KBM-7 (cell line): ENCODE measurements at places on chromosomes 16 and 17.

- DNase-seq, result no peak
Measured at GRCh38 chr17:75810216-75810615, 25.6 kb downstream of the UNK start.

DNA sequence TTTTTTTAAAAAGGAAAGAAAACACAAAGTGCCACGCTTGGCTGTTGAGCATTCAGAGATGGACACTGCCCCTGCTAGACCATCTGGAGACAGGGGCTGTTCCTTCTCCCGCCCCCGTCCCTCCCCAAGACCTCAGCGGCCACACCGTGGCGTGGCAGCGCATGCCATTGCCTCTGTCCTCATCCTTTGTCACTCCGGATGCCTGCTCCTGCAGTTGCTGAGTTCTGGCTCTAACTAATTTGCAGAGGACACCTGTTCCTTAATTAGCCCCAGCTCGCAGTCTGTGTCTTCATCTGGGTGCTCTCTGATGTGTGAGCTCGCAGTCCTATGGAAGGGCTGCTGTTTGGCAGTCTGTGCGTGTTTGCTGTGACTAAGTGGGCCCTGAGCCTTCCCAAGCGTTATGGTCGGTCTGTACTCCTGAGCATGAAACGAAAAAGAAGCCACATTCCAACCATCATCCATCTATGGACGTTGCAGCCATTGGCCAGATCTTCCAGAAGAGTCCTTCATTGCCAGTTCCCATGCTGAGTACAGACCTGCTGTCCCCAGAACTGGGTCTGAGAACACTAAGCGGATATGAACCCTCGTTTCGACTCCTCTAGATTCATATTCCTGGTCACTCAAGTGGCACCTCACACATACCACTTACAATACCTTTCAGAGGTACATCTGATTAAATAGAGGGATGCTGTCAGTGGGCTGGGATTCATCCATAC lies 40.9 kb upstream of the NAT9 start:
- DNase-seq, result no peak

DNA sequence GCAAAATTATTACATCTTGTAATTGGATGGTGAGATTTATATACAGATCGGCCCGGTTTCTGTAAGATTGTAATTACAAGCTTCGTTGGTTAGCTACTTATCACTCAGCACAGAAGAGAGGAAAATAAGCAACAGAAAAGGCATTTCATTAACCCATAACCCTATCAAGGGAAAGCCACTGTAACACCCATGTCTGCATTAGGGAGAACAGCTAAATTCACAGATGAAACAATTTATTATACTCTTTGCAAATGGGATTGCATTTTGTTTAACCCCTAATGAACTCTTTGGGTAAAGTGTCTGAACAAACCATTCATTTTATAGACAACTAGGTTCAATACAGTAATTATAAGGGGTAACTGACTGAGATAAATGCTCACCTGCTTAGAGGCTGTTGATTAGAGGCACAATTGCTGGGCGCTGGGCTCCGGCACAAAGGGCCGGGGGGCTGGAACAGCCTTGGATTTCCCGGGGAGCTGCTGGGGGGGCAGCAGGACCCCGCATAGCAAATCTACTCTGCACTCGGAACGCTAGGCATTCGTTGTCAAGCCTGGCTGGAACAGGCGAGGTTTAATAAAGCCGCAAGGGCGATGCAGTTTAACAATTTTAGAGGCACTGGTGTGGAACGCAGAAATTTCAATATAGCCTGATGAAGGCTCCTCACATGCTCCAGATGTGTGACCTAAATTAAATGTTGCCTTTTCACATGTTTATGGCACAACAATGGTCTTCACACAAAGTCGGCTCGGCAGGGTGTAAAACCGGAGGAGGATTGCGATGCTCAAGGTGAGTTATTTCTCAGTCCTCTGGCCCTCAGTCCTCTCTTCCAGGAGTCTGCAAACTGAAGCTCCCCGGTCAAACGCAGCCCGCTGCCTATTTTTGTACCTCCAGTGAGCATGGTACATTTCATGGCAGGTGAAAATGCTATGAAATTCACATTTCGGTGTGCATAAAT lies 134.0 kb upstream of the IRX6 start:
- DNase-seq, result no peak

DNA sequence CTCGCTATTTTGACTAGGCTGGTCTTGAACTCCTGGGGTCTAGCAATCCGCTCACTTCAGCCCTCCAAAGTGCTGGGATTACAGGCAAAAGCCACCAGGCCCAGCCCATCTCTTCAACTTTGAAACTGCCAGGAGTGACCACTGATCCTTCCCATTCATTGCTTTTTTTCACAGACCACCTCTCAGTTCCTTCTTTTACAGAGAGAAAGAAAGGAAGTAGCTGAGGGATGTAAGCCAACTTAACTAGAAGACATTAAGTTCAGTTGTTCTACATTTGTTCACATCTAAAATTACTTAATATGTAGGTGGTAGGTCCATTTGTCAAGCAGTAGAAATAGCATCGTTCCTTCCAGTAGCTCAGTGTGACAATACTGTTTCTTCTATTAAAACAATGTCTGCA lies 219.8 kb downstream of the STX8 start:
- DNase-seq, result peak; percentile 18

DNA sequence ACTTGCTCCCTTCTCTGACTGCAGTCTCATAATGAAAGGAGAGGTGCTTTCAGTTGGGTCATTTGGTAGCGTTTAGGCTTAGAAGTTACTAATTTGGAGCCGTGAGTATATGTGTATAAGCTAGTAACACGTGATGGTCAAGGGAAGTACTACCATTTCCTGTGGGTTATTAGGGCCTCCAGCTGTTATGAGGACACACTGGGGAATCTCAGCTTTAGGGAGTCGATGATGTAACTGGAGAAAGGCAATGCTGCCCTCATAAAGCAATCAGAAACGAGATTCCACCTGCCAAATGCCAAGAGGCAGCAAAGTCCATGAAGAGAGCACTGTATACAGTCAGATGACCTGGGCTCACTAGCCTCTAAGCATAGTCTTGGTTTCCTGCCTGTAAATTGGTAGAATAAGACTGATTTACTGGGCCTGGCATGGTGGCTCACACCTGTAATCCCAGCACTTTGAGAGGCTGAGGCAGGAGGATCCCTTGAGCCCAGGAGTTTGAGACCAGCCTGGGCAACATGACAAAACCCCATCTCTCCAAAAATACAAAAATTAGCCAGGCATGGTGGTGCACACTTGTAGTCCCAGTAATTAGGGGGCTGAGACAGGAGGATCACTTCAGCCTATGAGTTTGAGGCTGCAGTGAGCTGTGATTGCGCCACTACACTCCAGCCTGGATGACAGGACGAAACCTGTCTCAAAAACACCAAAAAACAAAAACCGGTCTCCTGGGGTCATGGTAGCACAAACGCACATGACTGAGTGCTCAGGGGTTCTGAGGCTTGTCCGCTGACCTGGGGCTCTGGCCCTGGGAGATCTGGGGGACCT lies 53.0 kb downstream of the SF3B3 start:
- peak; percentile 31 for DNase-seq

DNA sequence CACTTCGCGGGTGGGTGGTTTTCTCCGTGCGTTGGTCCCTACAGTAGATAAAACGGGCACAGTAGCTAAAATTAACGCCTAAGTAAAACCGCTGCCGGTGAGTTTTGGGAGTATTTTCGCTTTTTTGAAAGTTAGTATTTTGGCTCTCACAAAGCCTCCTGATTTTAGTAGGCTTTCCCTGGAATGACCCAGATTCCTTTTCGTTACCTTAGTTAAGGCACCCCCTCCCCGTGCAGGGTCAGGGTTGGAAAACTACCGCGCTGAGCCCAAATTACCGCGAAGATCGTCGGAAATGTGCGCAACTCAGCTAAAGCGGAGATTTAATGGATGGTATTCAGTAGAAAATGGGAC lies 28.3 kb upstream of the ST6GALNAC1 start:
- no peak for DNase-seq

DNA sequence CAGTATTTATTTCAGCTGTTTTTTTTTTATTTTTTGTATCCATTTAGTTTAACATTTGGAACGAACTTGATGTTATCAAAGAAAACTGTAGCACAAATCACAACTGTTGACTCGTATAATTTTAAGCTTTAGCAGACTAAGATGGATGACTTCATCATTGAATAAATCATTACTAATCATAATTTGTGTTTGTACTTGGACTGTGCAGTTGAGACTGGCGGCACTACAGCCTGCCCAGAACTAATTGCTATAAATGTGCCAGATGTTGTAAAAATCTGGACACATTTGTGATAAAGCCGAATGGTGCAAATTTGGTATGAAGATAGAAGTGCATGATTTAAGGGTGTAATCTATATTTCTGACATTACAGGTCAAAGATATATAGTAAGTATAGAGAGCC lies 897.7 kb upstream of the CDH8 start:
- DNase-seq, result no peak

DNA sequence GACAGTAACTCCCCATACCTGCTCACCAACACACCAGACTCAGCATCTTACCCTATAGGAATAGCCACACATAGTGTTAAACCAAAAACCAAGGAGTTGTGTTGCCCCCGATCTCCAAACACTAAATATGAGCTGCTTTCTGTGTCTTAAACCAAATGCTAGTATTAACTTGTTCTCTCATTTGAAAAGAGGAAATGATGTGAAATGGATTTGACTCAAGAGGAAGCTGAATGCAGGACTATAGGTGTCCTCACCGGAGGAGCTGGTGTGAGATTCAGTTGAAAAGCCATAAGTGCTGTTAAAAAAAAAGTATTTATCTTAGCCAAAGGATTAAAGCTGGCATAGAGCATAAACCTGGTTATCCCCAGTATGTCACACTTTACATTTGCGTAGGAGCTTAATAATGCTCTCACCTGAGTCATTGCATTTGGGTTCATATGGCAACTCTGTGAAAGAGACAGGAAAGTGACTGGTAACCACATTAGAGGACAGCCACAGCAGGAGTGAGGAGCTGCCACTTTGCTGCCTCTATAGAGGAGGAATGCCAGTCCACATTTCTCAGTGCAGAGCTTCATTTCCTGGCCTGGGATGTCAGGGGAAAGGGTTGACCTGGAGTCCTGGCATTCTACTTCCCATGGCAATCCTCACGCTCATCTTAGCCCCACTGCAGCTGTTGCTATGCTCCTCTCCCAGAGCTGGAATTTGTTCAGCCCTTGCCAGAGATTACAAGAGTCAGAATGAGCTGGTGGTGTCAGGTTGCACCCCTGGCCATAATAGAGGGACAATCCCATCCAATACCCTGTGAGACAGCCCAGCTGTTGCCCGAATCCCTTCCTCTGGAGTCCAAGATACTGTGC lies 143.3 kb upstream of the ANKFN1 start:
- no peak for DNase-seq

DNA sequence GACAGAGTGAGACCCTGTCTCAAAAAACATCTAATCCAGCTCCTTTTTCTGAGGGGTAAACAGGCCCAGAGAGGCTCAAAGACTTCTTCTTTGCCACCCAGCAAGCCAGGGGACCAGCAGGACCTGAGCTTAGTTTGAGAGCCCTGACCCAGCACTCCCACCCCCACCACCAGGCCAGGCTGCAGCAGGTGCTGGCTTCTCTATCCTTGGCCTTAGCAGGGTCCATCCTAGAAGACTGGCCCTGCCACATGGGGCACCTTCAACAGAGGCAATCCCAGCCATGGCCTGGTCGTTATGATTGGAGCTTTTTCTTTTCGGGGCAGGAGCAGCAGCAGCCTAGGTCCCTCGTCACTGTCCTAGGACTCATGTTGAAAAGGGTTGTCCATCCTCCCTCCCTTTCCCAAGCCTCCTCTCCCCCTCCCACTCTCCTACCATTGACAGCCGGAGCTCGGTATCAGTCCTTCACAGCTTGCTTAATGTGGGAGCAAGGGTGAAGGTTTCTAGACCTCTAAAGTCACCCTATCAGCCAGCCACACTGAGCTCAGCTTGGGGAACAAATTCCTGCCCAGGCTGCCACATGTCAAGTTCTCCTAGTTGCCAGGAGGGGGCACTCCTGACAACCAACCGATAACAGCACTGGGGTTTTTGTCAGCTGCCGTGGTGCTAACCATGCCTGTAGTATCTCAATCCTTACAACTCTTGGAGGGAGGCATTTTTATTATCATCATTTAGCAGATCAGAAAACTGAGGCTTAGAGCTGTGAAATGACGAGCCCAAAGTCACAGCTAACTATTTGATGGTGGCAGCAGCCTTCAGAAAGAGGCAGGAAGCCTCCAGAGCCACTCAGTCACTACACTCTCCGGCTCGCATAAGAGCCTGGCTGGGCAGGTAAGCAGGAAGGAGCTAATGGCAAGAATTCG lies 11.2 kb downstream of the MRPL27 start:
- peak; percentile 79 for DNase-seq

DNA sequence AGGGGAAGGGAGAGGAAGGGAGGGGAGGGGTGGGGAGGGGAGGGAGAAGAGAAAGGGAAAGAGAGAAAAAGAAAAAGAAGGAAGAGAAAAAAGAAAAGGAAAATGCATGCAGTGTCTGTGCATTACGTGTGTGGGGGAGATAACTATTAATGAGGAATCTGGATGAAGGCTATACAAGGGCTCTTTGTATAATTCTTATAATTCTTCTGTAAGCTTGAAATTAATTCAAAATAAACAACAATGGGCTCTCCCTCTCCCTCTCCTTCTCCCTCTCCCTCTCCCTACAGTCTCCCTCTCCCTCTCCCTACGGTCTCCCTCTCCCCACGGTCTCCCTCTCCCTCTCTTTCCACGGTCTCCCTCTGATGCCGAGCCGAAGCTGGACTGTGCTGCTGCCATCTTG lies 143.4 kb downstream of the VPS53 start:
- DNase-seq, result no peak

GRCh38 chr17:2909175-2909845 lies 113.1 kb downstream of the RAP1GAP2 start:
- DNase-seq, result no peak

DNA sequence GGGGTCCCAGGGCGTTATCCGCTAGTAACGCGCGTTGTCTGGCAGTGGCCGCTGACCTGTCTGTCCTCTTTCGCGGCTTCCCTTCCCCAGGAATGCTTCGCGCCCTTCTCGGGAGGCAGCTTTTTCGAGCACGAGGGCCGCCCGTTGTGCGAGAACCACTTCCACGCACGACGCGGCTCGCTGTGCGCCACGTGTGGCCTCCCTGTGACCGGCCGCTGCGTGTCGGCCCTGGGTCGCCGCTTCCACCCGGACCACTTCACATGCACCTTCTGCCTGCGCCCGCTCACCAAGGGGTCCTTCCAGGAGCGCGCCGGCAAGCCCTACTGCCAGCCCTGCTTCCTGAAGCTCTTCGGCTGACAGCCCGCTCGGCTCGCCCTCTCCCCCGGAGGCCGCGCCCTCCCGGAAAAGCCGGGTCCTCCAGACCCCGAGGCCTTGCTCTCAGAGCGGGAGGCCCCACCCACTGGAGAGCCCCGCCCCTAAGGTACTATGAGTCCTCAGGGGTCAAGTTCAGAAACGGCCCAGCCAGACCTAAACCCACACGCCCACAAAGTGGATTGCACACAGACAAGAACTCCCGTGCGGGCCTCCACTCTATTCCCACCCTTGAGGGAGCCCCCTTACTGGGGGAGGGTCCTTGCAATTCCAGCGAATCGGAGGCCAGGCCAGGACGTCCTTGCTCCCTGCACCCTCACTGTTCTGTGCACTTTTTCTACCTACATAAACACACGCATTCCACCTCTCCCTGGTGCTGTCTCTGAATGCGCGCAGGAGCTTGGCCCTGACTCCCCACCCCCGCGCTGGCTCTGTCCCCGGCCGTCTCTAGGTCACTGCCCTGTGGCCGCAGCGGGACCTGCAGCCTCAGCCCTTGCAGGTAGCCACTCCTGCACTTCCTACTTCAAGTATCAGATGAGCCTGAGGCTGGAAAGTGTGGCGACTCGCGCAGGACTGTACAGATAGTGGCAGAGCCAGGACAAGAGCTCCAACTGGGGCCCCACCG lies 5.4 kb upstream of the SLC5A2 start:
- no peak for DNase-seq

GRCh38 chr17:79246225-79247190 lies 171.9 kb downstream of the ENGASE start:
- no peak for DNase-seq
